Uterus (tissue), 4 donors: ENCODE measurements at places on chromosomes 6 and 20.

DNA sequence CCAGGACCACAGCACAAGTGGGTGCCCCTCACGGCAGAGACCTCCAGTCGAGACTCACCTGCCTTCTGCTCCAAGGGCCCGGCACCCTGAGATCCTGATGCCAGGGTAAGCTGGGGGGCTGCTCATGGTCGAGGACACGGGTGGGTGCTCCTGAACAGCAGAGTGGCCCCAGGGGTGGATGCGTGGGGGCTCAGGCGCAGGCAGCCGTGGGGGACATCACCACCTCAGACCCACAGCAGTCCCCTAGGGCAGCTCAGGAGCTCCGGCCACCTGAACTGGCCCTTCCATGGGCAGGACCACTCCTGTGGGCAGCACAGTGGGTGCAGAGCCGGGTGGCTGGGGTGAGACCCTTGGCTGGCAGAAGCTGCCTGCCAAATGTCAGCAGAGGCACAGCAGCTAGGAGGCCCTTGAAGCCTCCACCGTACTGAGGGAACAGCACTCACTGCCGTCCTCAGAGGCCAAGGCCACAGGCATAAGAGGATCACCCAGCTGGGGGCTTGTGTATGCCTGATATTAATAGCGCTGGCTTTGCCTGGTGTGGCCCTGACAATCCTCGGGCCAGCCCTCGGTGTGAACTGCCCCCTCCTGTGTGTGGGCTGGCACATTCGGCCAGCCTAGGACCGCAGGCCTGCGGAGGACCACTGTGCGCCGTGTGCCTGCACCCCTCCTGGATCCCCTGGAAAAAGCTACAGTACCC lies 5.4 kb downstream of the UCKL1 start:
- DNase-seq, result no peak

- DNase-seq, result no peak
These were observed 28.0 kb downstream of the HLA-DPB1 start for GRCh38 chr6:33103776-33104175.

- DNase-seq, result no peak
These were observed 53.5 kb upstream of the PTPN1 start for GRCh38 chr20:50456452-50457324.

- DNase-seq, result no peak
These were observed 62.3 kb downstream of the PSMG4 start for GRCh38 chr6:3321042-3321441.

DNA sequence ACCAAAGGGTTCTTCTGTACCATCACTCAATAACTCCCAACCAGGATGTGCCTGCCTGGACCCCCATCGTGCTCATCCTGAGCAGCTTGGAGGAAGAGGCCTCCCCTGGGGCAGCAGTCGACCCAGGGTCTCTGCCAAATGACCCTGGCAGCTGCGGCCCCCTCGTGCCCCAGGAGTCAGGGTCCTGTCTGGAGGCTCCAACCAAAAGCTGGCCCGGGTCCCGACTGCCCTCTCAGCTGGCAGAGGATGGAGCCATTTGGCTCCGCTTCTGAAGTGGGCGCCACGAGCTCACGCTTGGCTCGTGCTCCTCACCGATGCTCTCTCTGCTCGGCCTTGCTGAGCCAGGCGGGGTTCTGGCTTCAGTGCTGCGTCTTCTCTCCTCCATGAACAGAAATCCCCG lies 56.8 kb downstream of the TFAP2C start:
- DNase-seq, result no peak
